ENCODE measurements at places on chromosomes 2 and 18. TPM values are rescaled to one million over a fixed set of nuclear protein-coding genes. Genes with fewer than 3 reads are reported as not detected.

SIGLEC15 gene
- total RNA-seq: not detected

SLC38A11 gene
- 0.51 TPM for total RNA-seq

ERICH2 gene
- 1.7 TPM for total RNA-seq

RND3 gene
- 46.9 TPM for total RNA-seq

CCDC148 gene
- total RNA-seq: 0.30 TPM

POTEC gene
- total RNA-seq: not detected

TGIF1 gene
- total RNA-seq: 10.8 TPM

ASB18 gene
- total RNA-seq: 44.4 TPM

ME2 gene
- 63.8 TPM for total RNA-seq

PNKD gene
- total RNA-seq: 72.6 TPM

PLEKHA3 gene
- total RNA-seq: 44.3 TPM

HOXD13 gene
- not detected for total RNA-seq

HTR2B gene
- 2.9 TPM for total RNA-seq

FIGN gene
- 16.4 TPM for total RNA-seq

ALK gene
- not detected for total RNA-seq

TCF23 gene
- total RNA-seq: not detected

SOCS6 gene
- total RNA-seq: 22.8 TPM

KDSR gene
- total RNA-seq: 54.3 TPM

DSG1 gene
- 0.89 TPM for total RNA-seq

TMEM37 gene
- 1.5 TPM for total RNA-seq

ADD2 gene
- 1.6 TPM for total RNA-seq

SP5 gene
- 0.92 TPM for total RNA-seq

IL36A gene
- total RNA-seq: not detected

SRD5A2 gene
- total RNA-seq: not detected

LRP2 gene
- total RNA-seq: 0.30 TPM

SLC19A3 gene
- total RNA-seq: 0.38 TPM

CAPN14 gene
- total RNA-seq: 0.16 TPM

DLGAP1 gene
- total RNA-seq: 6.5 TPM

ERLEC1 gene
- total RNA-seq: 46.0 TPM

CDH20 gene
- 0.08 TPM for total RNA-seq

LINC00305 gene
- total RNA-seq: not detected

SIX3 gene
- not detected for total RNA-seq

POTEI gene
- not detected for total RNA-seq

FBXO48 gene
- 0.92 TPM for total RNA-seq

CLEC4F gene
- total RNA-seq: 0.13 TPM

POTEE gene
- not detected for total RNA-seq

SOX11 gene
- total RNA-seq: 2.8 TPM

SPP2 gene
- total RNA-seq: not detected

Measured in cardiac septum (tissue), 1 donor.